Substantia nigra (tissue), 51 donors: ENCODE measurements at places on chromosomes 3 and 15.
A peak's percentile ranks its signal among the peaks of the same experiment; 100 is the strongest.

DNA sequence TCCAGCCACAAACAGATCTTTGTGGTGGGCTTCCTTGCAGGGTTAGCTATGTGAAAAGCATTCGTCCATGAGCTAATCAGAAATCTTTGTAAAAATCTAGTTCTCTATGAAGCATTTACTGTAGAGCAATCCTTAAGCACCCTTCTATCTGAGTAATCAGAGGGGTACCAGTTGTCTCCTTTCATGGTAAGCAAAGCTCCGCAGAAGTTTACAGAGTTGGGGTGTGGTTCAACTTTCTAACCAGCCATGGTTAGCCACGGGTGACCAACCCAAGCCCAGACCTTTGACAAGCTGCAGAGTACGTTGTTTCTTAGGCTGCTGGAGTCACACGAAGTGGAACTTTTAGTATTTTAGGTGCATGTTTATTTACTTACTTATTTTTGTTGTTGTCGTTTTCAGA lies 77.4 kb downstream of the FLNB start:
- no peak for DNase-seq

DNA sequence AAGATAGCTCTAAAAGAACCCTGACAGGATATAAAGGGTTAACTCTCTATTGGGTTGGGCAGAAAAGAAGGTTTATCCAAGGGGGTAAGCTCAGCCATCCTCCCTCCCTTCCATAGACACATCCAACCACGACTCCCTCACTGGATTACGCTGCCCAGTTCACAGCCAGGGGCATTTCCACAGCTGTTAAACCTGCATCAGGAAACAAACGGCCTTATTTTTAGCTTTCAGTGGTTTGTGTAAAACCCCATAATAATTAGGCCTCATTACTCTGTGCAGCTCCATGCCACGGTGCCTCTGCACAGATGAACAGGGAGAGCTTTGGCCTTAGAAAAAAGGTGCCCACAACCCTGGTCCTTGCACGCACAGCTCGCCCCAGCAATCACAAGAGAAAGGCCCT lies 110.6 kb downstream of the GABRB3 start:
- DNase-seq: no peak

GRCh38 chr15:80572337-80572736 lies 122.8 kb upstream of the ABHD17C start:
- no peak for DNase-seq

GRCh38 chr15:101215681-101216080 lies 36.2 kb downstream of the CHSY1 start:
- DNase-seq: no peak

DNA sequence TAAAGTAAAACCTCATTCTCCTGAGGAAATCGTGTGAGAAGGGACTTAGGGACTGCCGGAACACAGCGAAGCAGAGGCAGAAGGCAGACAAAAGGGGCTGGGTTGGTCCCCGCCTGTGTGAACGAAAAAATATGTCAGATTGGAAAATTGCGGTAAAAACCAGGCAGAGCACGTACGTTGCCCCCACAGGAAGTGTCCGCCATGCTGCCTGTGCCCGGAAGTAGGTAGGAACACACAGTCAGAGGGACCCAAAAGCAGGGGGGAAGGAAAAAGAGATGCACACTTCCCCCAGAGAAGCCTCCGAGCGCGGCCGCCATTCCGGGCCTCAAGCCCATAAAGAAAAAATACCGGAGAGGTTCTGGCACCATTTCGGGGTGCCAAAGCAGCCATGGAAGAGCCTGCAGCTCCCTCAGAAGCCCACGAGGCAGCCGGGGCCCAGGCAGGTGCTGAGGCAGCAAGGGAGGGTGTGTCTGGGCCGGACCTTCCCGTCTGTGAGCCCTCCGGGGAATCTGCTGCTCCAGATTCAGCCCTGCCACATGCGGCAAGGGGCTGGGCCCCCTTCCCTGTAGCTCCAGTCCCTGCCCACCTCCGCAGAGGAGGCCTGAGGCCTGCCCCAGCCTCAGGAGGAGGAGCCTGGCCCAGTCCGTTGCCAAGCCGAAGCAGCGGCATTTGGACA lies at the start of gene MKRN3:
MKRN3 (plus strand) TSS at position 280 of the 676 bp plus-strand sequence; CDS start at position 389, 109 bp downstream.
- peak; percentile 54 for DNase-seq

GRCh38 chr3:16604887-16605602 lies at the start of gene DAZL:
Gene DAZL (minus strand): TSS chr3:16605423. CDS start chr3:16605205, 218 bp downstream.
- DNase-seq: no peak

GRCh38 chr3:72820415-72820814 lies 27.8 kb downstream of the SHQ1 start:
- DNase-seq: no peak

DNA sequence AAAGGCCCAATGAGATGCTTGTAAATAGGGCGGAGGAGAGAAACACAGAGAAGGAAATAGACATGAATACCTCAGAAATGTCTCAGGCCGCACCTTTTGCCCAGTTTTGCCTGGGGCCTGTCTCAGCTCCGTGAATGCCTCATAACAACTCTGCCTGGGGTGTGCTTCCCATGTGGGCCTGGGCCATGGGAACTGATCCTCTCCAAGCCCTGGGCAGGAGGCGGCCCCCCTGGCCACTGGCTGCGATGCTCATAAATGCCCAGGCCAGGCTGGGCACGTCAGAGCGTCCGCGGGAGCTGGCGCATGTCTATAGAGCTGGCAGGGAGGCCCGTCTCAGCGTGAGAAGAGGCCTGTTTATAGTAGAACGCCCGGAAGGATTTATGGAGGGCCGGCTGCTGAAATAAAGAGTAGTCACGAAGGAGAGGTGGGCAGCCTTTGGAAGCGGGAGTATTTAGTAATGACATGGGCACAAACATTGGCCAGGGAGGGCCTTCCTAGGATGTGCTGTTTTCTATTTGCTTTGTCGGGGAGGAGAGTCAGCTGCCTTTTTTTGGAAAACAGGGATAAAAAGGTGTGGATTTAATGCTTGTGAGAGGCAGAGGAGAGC lies 85.9 kb upstream of the IGF1R start:
- no peak for DNase-seq

DNA sequence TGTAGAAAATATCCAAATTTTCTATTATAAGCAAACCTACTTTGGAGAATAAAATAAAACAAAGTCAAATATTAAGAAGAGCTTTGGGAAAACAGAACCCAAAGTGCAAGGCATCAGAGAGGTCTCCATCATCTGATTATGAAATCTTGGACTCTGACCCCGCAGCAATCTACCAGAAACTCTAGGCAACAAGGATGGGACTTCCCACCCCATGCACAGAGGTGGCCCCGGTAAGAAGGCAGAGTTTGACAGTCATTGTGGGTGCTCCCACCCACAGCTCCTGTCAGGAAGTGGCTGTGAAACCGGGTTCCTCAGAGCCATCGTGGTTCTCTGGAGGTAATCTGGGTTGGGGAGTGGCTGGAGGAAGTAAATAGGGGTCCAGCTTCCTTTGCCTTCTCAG lies 37.0 kb upstream of the TJP1 start:
- no peak for DNase-seq

DNA sequence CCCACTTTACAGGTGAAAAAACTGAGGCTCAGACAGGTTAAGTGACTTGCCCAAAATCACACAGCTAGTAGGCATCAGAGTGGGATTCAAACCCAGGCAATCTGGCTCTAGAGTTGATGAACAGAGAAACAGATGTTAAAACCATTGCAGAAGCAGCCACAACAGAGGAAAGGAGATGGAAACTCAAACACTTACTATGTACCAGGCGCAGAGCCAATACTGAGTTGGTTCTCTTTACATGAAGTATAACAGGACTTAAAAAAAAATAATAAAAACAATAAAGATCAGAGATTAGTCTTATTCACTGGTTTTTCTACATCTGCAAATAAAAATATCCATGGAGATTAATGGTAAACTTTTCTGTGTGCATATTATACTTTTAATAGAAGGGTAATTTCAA lies 84.9 kb upstream of the SPATA12 start:
- no peak for DNase-seq

DNA sequence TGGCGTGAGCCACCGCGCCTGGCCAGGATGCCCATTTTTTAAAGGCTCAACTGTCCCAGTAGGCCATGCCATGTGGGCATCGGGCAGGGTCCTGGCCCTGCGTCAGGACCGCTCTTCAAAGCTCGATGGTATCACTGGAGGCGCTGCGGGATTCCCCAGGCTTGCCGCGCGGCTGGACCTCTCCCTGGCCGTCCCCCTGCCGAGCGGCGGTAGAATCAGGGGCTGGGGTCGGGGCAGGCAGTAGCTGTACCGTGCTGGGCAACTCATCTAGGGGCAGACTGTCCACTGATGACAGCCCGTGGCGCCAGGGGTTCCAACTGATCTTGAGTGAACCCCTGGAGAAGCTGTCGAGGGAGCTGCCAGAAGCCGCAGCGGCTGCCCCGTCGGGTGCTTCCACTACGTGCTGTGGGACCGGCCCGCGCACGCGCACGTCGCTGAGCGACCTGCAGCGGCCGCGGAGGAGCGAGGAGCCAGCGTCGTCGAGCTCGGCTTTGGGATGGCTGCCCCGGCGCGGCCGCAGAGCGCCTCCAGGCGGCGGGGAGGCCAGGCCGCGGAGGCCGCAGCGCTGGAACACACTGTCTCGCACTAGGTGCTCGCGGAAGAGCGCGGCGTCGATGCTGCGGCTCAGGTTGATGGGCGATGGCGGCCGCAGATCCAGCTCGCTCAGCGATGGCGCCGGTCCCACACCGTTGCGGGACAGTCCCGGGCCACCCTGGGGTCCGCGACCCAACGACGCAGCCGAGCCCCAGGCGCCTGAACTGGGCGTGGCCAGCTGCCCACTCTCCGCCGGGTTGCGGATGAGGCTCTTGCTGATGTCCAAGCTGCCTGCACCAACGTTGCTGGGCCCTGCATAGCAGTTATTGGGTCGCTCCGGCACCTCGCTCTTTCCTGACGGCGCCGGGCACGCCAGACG lies 5.8 kb downstream of the PRRT3 start:
- peak; percentile 72 for DNase-seq

DNA sequence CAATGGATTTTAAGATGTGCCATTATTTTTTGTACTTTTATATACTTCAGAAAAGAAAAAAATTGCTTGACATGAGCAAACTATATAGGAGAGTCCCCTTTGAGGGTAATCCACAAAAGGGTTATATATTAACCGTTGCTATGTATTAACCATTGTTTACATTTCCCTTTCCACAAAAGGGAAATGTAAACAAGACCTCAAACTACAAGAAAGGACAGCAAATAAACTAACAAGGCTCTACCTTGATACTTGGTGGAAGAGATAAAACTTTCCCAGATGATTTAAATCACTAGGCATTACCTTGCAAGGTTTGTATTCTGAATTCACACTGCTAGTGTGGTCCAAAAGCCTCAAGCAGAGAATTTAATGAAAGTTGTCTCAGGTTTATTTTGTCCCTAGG lies 616.3 kb upstream of the BCHE start:
- DNase-seq: no peak

GRCh38 chr3:166897811-166898210 lies 482.3 kb downstream of the ZBBX start:
- DNase-seq: no peak

GRCh38 chr3:170802164-170803151 lies 67.5 kb downstream of the RPL22L1 start:
- no peak for DNase-seq

DNA sequence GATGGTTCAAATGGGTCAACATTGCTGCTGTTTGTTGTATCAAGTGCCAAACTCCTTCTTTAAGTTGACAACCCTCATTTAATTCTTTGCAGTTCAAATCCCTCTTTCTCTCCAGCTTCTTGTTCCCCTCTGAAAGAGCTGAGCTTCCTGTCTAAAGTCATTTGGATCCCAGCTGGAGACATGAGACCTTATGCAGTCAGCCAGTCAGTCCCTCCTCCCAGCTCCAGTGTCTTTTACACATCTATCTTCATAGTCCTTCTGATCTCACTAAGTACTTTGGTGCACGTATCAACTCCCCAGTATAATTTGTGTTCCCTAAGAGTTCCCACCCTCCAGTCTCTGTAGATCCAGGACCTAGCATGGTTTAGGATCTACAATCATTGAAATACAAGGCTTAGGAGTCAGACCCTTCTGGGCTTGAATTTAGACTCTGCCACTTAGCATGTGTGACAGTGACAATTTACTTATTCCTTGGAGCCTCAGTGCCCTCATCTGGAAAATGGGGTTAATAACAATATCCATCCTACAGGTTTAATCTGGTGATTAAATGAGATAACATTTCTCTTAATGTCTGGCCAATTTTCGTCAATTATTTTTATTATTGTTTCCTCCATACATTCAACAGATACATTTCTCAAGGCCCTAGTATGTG lies 102.8 kb upstream of the SEMA6D start:
- no peak for DNase-seq

DNA sequence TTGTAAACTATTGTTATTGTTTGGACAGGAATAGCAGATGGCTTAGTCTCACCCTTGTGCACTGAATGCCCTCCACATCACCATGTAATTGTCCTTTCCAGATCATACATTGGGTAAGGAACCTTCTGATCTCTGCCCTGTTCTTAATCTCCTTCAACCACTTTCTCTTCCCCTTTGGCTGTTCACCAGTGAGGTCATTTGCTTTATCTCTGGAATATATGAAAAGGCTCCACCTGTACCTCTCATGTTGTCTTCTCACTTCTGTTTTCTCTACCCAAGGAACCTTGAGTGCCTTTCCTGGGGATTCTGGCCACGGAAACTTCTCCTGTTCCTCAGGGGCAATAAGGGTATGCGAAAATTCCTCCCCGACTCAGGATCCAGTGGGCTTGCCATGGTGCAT lies 28.5 kb downstream of the MCTP2 start:
- no peak for DNase-seq

DNA sequence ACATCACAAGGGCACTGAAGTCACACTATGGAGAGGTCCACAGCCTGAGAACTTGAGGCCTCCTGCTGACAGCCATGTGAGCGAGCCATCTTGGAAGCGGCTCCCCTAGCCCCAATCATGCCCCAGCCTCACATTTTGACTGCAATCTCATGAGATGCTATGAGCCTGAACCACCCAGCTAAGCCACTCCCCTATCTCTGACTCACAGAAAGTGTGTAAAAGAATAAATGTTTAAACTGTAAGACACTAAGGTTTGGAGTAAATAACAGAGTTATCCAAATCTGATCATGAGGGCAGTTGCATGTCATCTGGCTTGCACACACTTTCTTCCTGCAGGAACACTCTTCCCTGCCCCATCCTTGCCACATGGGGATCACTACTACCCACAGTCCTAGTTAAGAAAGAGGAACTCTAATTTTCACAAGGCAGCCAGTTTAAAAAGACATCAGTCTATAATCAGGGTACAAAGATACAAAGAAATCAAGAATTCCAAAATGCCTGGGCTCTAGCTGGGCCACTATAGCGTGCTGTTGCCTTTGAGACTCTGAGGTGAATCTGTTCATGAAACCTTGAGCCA lies 494.2 kb downstream of the FOXP1 start:
- no peak for DNase-seq

GRCh38 chr15:40282869-40283614 lies at the start of gene ANKRD63:
Gene ANKRD63 (minus strand): TSS chr15:40283064. CDS start chr15:40282586, 478 bp downstream.
- no peak for DNase-seq

DNA sequence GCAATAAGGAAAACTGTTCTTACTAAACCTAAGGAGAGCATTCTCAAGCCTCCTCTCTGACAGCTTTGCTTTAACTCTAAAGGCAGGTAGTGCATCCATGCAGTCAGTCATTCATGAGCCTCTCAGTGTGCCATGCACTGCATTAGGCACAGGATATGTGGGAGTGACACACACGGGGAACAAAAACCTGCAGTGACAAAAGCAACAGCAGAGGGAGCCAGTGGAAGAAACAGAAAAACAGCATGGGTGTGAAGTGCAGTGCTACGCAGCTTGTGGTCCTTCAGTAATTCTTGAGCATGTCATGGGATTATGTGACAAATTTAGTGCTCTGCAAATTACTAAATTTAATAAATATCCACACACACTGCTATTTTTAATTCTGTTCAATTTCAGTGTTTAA lies 230.7 kb downstream of the BBX start:
- DNase-seq: peak; percentile 30

GRCh38 chr15:58535337-58535736 lies 103.5 kb downstream of the LIPC start:
- DNase-seq: no peak
